ENCODE measurements at places on chromosomes 6 and 20. TPM values are rescaled to one million over a fixed set of nuclear protein-coding genes. Genes with fewer than 3 reads are reported as not detected.

EEF1E1 gene
- 317 TPM for total RNA-seq

PGC gene
- not detected for total RNA-seq

DNA sequence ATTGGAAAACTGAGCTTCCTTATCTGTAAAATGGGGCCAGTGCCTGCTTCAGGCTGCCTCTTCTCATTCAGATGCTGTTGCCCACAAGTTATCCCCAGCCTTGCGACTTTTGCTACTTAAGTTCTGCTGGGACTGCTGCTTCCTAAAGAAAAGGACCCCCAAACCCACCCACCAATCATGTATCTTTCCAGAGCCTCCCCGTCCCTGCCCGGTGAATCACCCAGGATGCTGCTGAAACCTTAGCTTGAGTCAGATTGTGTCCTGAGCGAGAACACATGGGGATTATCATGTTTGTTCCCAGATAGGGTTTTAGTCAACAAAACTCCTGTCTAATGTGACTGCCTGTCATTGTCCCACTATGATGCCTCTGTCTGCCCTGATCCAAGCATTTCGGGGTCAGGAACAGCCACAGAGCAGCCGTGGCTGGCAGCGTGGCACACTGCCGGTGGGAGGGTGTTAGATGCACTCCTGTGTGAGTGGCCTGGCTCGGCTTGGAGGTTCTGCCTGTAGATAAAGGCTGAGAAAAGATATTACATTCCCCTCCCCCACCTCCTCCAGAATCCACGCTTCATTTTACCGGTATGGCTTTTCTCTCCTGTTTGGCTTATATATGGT, 79.9 kb downstream of the TOX2 start:
- DNase-seq = no peak

DNA sequence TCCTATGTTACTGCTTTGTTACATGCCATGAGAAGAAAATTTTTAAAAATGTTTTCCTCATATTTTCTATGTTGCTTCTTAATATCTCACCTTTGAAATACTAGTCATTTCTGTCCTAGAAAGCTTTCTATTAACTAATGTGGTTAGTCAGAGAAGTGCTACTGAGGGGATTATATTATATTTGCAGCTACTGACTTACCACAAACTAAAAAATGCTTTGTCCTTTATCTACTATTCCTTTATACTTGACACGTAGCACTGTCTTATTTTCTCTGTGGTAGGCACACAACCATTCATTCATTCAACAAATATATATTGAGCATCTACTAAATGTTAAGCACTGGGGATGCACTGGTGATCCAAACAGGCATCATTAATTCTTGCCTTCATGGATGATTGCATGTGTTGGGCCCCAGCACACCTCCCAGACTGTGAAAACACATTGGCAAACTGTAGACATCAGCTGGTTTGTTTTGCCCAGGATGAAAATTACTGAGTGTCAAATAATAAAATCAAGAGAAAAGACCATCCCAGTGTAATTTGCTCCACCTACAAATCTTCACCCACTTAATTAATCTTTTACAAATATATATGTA, 10.7 kb upstream of the MLIP start:
- DNase-seq = no peak

TFAP2C gene
- 9.4 TPM for total RNA-seq

HLA-DQA2 gene
- not detected for total RNA-seq

DNA sequence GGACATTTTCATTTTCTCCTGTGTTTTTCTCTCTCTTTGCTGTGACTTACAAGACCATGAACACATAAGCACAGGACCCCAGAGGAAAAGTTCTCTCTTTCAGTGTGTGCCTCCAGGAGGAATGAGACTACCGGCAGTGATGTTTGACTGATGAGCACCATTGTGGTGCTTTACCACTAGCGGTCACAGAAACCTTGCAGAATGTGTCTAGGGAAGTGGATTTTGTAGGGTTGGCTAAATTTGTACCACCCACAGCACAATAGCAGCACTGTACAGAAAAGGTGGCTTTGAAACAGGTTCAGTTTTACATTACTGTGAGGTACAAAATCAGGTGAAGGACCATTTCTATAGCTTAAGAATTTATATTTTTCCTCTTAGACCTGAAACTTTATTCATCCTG, 301.9 kb upstream of the SUPT3H start:
- DNase-seq = no peak

DNA sequence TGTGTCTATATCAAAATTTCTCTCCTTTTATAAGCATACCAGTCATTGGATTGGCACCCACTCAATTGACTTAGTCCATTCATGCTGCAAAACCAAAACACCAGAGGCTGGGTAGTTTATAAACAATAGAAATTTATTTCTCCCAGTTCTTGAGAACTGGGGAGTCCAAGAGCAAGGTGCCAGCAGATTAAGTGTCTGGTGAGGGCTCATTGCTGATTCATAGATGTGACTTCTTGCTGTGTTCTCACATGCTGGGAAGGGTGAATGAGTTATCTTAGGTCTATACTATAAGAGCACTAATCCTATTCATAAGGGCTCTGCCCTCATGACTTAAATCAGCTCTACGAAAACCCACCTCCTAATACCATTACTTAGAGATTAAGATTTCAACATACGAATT, 501.4 kb downstream of the EPM2A start:
- no peak for DNase-seq

DNA sequence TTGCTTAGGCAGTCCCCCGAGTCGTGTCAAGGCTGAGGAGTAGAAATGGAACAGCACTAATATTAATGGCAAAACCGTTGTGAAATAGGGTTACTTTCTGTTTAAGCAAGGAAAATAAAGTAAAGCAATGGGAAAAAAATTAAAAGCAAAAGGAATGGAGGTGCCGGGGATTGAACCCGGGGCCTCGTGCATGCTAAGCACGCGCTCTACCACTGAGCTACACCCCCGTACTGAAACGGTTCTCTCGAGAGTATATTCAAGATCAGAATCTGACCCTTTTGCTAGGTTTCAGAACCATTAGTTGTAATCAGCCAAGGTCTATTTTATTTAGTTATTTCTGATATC, 85.5 kb downstream of the TRIM27 start:
- peak; percentile 74 for DNase-seq

GRCh38 chr6:150710236-150710635, 110.6 kb downstream of the PLEKHG1 start:
- DNase-seq = no peak

DNA sequence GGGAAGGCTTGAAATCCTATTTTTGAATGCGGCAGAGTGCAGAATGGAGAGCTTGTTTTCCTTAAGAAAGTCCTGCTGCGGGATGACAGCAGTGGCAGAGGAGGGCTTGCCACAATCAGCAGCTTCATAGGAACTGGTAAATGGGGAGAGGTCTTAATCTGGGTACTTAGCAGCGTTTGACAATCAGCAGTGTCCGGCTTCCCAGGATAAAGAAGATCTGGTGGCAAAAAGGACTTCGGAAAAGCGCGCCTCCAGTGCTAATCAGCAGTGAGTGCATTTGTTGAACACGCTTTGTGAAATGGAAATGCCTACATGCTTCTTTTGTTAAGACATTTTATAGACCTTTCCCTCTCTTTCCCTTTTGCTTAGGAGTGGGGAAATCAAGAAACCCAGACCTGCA, 735.7 kb downstream of the QKI start:
- DNase-seq = no peak

TMEM244 gene
- not detected for total RNA-seq

GRCh38 chr6:164967102-164967501, 342.3 kb downstream of the C6orf118 start:
- DNase-seq = peak; percentile 33

- peak; percentile 74 for DNase-seq
These were observed 2.5 kb downstream of the OVOL2 start for GRCh38 chr20:18055261-18055660.

DNA sequence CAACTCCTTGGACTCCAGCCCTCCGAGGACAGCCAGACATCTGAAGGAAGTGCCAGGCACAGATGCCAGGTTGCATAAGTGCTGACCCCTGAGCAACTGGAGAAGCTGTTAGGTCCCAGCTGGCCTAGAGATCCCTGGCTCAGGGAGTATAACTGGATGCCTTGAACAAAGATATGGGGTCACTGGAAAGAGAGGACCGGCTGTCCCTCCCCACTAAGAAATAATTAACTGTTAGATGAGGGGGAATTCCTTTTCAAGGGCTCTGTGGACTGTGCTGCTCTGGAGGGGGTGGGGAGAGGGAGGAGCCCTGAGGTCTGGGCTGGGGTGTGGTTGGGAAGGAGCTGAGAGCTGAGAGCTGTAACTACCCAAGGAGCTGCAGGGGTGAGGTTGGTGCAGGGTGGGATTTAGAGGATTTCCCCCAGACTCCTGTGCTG, 39.6 kb downstream of the HLA-F start:
- DNase-seq = no peak

SLC4A11 gene
- total RNA-seq = 12.1 TPM

DNA sequence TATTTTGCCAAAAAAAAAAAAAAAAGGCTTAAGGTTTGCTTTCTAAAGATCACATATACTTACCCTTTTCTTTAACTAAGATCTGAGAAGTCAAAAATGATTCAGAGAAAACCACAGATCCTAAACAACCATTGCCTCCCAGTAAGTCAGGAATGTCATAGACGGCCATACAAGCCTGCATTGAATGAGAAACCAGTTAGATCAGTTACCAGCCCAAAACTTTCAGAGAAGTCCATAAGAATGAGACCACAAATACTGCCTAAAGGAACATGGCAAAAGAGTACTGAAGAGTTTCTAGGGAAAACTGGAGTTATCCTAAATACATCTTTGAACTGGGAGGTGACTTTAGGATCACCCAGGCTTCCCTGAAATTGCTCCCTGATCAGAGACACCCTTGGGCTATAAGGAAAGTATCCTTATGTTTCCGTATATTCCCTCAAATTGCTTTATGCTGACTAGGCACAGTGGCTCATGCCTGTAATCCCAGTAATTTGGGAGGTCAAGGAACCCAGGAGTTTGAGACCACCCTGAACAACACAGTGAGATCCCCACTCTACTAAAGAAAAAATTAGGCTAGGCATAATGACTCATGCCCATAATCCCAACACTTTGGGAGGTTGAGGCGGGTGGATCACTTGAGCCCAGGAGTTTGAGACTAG, 79.4 kb upstream of the SLC4A11 start:
- no peak for DNase-seq

DNA sequence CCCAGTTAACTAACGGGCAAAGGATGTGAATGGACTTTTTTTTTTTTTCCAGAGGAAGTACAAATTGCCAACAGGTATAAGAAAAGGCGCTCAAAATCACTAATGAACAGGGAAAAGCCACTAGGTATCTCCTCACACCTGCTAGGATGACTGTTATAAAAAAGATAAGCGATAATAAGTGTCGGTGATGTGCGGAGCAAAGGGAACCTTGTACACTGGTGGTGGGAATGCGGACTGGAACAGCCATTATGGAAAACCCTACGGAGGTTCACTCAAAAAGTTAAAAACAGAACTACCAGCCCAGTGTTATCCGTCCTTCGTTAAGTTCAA, 787 bp upstream of the RAB32 start:
- no peak for DNase-seq

All from GM23338 (cell line).